ENCODE measurements at places on chromosomes 5 and 9. TPM values are rescaled to one million over a fixed set of nuclear protein-coding genes. Genes with fewer than 3 reads are reported as not detected.
A peak's percentile ranks its signal among the peaks of the same experiment; 100 is the strongest.

GRCh38 chr5:93423300-93423699 is 157.7 kb downstream of the NR2F1-AS1 start:
- no peak for DNase-seq

DNA sequence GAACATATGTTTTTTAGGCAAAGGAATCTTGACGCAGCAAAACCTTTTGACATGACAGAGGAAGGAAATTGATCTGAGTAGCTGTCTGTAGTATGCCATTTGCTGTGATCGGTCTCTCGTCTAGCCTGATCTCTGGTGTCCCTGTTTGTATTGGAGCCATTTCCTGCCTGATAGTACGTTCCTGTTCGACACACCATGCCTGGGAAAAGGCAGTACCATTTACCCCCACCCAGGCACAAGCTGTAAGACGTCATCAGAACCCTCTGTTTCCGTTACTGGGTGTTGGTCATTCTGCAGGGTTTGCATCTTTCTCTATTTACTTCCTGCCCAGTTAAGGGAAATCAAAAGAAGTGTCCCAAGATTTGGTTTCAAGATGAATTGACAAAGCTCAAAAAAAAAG is 129.7 kb downstream of the CEMIP2 start:
- DNase-seq: no peak

The MELK gene
- 53.1 TPM for total RNA-seq

DNA sequence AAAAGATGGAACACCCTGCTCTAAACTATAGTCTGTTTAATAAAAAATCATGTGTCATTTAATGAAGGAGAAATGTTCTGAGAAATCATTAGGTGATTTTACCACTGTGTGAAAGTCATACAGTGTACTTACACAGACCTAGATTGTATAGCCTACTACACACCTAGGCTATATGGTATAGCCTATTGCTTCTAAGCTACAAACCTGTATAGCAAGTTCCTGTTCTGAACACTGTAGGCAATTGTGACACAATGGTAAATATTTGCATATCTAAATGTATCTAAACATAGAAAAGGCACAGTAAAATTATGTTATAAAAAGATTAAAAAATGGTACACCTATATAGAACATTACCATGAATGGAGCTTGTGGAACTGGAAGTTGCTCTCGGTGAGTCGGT is 40.6 kb downstream of the EFNA5 start:
- no peak for DNase-seq

The ARHGEF37 gene
- total RNA-seq: 1.8 TPM

DNA sequence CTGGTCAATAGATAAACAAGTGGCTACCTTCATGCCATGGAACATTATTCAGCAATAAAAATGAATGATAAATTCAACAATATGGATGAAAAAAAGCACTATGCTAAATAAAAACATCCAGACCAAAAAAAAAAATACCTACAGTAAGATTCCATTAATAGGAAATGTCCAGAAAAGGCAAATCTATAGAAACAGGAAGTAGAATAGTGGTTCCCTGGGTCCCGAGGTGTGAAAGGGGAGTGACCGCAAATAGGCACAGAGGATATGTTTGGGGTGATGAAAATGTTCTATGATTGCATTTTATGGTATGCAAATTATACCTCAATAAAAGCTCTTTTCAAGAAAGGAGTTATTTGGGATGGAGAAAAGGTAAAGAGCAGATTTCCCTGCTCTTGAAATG is 3.6 kb upstream of the GPR151 start:
- DNase-seq: no peak

DNA sequence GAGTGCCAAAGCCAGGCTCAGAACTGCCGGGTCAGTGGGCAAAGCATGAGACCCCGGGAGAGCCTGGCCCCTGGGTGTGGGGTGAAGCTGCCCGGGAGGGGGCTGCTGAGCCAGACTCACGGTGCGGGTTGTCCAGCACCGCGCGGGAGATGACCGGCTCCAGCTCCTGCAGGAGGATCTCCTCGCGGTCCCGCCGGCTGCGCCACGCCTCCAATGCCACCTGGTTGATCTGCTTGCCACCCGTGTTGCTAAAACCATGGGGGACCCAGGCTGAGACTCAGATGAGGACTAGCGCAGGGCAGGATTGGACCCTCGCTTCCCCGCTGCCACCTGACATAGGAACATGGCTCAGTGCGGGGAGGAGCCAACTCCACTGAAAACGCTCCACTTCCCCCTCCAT is 2.6 kb downstream of the TOR2A start:
- no peak for DNase-seq

- DNase-seq: no peak
Measured at GRCh38 chr5:180599981-180600553, 8.8 kb upstream of the SCGB3A1 start.

The CA9 gene
- 1.3 TPM for total RNA-seq

- DNase-seq: no peak
Measured at GRCh38 chr9:114827641-114828302, 21.9 kb upstream of the TNFSF15 start.

DNA sequence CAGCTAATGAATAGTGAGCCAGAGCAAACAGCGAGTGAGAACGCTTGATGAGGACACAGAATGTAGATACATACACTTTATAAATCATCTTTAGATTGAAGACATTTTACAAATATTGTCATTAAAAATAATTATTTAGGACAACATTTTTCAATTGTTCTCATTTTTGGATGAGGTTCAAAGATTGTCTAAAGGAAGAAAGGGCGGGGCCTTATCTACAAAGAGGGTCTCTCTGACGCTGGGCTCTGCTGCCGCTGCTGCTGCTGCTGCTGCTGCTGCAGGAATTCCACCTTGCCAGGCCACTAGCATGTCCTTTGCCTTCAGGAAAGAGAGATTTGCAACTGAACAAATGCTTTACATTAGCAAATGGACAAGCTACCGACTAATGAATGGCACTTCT is 220.7 kb upstream of the TMEM161B start:
- no peak for DNase-seq

GRCh38 chr9:99866398-99866797 is 40.1 kb upstream of the STX17 start:
- no peak for DNase-seq

DNA sequence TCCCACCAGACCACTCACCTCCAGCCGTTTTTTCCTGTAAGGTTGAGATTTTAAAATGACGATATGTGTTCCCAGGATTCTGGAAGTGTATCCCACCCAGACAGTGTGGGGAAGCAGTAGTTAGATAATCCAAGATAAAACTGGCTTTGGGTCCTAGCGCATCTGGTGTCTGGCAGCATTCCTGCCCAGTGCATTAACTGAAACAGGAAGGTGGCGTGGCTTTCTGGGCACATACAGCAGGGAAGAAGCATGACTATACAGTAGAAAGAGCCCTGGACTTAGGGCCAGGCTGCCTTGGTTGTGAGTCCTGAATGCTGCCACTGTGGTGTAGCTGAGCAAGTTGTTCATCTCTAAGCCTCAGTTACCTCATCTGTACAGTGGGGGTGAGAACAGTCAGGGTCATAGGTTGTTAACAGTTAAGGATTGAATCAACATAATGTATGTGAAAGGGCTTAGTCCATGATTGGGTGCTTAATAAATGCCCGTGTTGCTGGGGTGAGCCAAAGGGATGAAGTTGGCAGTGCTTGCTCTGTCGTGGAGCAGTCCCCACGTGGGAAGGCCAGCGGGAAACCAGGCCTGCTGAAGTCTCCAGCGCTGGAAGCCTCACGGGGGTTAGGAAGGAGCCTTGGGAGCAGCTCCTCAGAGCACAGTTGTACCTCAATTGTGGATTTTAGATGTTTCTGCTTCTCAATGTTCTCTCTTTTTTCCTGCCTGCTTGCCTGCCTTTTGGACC is 18.0 kb downstream of the CLTA start:
- DNase-seq: no peak

DNA sequence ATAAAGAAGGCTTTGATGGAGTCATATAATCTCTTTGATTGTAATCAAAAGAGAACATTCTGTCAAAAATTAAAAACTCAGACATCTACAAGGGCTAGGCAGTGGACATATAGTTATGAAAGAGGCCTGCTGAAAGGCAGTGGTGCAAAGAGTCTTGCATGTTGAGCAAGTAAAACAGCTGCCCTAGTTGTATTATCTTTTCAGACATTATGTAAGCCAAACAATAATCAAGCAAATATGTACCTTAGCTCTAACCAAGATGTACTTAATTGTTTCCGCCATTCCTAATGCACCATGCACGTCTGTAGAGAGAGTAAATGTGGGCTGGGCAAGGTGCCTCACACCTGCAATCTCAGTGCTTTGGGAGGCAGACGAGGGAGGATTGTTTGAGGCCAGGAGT is 14.3 kb downstream of the GAPT start:
- no peak for DNase-seq

DNA sequence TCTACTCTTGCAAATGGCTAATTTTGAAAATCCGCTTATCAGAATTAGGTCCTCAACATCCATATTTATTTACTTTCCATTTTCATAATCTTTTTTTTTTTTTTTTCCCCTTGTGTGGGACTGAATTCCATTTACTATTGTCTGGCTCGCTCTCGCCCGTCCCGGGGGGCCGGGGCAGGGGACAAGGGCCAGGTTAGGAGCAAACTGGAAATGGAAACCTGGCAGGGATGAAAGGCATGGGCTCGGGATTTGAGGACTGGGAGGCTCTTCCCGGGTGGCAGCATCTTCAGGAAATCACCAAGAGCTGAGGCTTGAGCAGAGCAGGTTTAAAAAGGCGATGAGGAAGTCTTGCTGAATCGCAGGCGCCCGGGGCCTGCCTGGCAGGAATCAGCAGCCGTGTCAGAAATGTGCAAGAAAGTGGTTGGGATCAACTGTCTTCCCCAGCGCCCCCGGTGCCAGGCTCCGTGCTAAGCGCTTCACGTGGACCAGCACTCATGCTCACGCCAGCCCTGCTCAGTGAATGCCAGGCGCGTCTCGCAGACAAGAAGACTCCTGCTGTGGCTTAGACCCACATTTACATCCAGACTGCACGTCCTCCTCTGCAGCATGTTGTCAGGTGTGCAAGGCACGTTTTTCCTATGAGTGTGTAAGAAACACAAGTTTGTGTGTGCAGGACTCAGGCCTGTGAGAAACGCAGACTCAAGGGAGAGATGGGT is 66.3 kb upstream of the UNC5A start:
- DNase-seq: peak; percentile 60

- DNase-seq: no peak
Measured at GRCh38 chr5:137022725-137023124, 476.4 kb downstream of the SPOCK1 start.

DNA sequence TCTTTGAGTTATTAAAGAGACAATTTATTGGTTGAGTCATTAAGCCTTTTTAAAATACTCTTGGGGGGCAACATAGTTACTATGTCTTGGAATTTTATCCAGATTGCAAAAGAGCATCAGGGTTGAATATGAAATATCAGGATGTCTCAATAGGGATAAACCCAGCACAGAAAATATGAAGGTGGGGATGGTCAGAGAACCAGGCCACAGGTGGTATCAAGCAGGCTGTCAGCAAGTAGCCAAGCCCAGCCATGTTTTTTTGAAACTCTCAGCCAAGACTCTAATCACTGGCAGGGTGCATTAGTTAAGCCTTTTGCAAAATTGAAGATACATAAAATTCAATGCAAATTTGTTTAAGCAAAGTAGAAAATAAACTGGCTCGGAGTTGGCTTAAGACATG is 468.9 kb downstream of the DTWD2 start:
- no peak for DNase-seq

The LRRC19 gene
- total RNA-seq: not detected

- no peak for DNase-seq
Measured at GRCh38 chr9:130262771-130263170, 2.8 kb upstream of the HMCN2 start.

The KCNV2 gene
- not detected for total RNA-seq

- no peak for DNase-seq
Measured at GRCh38 chr5:148146487-148146886, 21.9 kb upstream of the SPINK14 start.

The OR2K2 gene
- not detected for total RNA-seq

The PCDHA11 gene
- total RNA-seq: 6.9 TPM

The SLC4A9 gene
- total RNA-seq: 0.15 TPM

DNA sequence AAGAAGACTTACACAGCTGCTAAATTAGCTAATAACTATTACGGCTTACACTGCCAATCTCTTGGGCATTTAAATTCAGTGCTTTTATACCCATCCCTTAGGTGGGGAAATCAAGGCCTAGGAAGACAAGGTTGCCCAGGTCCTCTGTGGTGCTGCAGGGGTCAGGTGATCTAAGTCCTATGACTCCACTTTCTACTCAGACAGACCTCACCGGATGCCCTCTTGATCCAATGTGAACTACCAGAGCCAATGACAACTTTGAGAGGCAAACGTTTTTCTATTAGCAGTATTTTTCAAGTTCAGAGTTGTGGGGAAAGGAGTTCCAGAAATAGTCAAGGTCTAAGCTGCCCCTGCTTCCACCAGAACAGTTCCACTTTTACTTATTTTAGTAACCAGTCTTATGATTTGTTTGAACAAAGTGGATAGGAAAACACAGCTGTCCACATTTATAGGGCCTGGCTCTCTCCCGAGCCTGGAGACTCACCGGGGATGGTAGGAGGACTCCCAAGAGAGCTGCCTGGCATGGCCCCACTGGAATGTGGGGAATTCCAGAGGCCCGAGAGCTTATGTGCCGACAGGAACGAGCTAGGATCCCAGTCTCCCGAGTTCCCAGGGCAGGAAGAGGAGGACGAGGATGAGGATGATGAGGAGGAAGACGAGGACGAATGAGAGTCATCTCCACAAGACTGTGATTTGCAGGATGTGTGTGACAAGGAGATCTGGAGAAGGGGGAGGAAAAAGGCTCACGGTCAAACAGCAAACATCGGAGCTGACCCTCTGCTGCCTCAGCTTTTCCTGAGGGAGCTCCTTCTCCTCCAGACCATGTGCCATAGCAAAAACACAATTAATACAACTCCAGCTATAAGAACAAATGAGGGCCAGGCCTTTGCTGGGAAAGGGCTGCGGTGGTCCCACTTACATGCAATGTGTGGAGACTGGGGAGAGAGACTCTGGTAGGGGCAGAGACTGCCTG is 16.7 kb downstream of the FAM193B start:
- no peak for DNase-seq

The IL5 gene
- total RNA-seq: not detected

GRCh38 chr9:132498531-132499210 is 83.7 kb upstream of the BARHL1 start:
- DNase-seq: no peak

- no peak for DNase-seq
Measured at GRCh38 chr5:113378081-113378480, 56.7 kb downstream of the TSSK1B start.

- no peak for DNase-seq
Measured at GRCh38 chr9:96868709-96869108, 14.4 kb upstream of the ZNF782 start.

Measured in H1 (cell line).